ENCODE measurements at places on chromosomes 11 and 22. TPM values are rescaled to one million over a fixed set of nuclear protein-coding genes. Genes with fewer than 3 reads are reported as not detected.

PHLDA2 gene
- total RNA-seq = 1.2 TPM

OR10V1 gene
- total RNA-seq = not detected

NPAS4 gene
- not detected for total RNA-seq

ADORA2A gene
- total RNA-seq = 0.74 TPM

PGA5 gene
- total RNA-seq = not detected

MED17 gene
- total RNA-seq = 23.4 TPM

CCDC87 gene
- total RNA-seq = 0.45 TPM

UPK3A gene
- not detected for total RNA-seq

ANO9 gene
- not detected for total RNA-seq

CARD10 gene
- total RNA-seq = 5.8 TPM

LZTR1 gene
- 27.2 TPM for total RNA-seq

HSPB2 gene
- total RNA-seq = 3.3 TPM

OR4C5 gene
- not detected for total RNA-seq

OR5P2 gene
- total RNA-seq = not detected

OR52E8 gene
- total RNA-seq = not detected

RGL4 gene
- total RNA-seq = not detected

CDHR5 gene
- not detected for total RNA-seq

OR51B5 gene
- total RNA-seq = not detected

CYB5R2 gene
- 11.2 TPM for total RNA-seq

CBLIF gene
- not detected for total RNA-seq

GDPD4 gene
- total RNA-seq = not detected

PAX6 gene
- total RNA-seq = 0.63 TPM

LYVE1 gene
- not detected for total RNA-seq

SLC22A9 gene
- total RNA-seq = not detected

PAMR1 gene
- 278 TPM for total RNA-seq
